NCI-H2081 treated with DMSO at 0.1 percent for 48 hours (cell line): ENCODE measurements at places on chromosomes 3 and 15.

DNA sequence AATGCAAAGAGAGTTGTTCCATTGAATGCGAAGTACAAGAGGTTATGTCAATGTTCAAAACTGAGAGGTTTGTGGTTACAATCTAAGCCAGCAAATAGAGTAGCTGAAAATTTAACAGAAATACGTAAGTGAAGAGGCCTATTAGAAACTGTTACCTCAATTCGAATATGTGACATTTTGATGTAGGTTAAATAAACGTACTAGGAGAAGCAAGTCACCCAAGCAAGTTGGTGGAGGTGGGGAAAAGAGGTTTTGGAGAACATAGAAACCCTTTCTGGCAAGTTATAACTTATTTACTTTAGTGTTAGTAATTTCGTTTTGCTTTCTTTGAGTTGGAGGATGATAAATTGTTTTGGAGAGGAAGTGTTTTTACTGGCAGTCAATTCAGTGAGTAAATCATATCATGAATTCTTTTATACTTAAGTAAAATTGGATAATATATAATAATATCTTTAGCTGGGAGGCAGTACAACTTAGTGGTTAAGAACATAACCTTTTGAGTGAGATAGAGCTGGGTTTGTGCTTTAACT is 91.2 kb upstream of the NAALADL2 start:
- DNase-seq, result no peak

DNA sequence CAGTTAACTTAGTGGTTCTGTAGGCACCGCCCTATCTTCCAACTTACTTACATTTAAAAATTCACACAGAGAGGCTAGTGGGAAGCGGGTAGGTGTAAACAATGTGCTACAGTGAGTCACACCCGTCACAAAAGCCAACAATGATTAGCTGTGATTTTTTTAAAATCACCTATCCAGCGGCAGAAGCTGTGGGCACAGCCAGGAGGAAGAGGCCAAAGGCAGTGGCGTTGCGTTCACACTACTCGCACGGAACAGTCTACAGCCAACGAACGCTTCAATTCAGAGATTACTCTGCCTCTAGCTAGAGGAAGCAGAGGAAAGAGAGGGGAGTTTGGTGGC is 2.5 kb upstream of the NLGN1 start:
- peak; percentile 86 for DNase-seq

- DNase-seq, result no peak
These were observed 23.6 kb upstream of the SSUH2 start for GRCh38 chr3:8668216-8668615.

DNA sequence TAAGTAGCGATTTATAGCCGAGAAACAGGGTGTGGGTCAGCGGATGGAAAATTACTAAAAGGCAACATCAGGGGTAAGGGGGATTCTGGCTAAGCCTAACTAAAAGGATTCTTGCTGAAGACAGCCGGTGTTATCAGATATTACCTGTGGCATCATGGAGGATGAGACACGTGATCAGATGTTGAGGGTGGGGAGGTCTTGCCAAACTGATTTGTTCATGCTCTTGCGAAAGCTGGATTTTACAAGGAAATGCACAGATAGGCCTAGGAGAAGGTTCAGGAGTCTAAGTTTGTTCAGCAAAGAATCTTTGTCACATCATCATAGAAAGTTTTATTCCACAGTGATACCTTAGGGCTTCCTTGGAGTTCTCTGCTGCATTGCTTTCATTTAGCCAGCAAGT is 396.8 kb upstream of the TBL1XR1 start:
- no peak for DNase-seq

DNA sequence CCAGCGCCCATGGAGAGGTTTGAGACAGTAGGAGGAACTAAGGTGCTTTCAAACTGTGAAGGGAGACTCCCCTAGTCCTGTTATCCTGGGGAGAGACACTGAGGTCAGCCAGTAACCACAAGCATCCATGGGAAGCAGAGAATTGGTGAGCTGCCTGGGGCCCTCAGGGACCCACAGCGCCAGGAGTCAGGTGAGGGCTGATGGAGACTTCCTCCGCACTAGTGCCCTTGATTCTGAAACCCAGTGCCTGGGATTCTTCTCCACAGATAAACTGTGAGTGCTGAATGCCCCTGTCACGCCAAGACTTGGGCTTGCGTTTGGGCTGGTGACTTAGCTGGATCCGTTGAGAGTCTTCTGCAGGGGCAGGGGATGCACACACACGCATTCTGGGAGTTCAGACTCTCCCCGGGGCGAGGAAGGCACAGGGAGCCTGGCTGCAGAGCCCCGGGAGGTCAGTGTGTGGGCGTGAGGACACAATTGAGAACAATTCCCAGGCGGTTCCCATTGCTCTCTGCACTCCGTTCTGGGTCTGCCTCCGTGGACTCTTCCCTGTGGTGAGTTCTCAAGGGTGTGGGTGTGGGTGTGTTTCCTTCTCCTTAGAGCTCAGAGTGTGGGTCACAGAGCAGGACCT is 37.9 kb upstream of the SLCO2A1 start:
- DNase-seq, result no peak

DNA sequence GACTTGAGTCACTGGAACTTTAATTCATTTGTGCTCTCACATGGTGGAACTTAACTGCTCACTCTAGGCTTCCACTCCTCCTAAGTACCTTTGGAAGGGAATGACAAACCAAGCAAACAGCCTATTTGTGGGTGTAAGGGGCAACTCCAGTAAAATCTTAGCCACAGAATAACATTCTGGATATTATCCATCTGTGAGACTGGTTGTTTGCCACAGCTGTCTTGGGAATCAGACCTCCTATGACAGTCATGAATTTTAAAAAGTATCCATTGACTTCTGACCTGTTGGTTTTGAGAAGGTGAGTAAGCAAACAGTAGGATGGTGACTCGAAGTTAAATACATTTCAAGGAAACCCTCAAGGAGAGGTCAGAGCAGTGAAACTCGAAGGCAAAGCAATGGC is 147.3 kb upstream of the CDIN1 start:
- DNase-seq, result no peak

DNA sequence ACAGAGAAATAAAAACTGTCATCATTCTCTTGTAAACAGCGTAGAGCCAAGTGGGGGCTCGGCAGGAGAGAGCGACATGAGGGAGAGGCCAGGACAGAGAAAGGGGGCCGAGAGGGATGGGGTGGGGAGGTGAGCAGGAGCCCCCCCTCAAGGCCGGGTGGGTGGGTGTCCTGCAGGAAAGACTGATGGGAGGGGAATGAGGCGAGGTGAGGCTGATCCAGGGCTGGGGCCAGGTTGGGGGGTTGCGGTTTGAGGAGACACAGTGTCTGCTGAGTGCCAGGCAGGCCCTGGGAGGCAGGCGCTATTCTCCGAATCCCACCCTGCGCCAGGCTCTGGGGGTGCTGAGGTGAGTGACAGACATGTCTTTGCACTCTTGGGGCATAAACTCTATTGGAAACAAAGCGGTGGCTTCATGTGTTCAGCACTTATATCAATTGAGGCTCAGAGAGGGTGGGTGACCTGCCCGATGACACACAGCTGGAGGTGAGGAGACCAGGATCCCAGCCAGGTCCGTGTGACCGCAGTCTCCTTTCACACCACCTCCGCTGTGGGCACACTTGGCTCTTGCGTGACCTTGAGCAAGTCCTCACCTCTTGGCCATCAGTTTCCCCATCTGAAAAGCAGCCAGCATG is 19.6 kb upstream of the CSPG4 start:
- no peak for DNase-seq

- DNase-seq, result no peak
These were observed 138.0 kb upstream of the MEF2A start for GRCh38 chr15:99427668-99428361.

GRCh38 chr15:101126618-101127505 is 125.0 kb downstream of the CHSY1 start:
- DNase-seq, result no peak

GRCh38 chr15:77064539-77065308 is 6.2 kb downstream of the TSPAN3 start:
- no peak for DNase-seq
